NCI-H69 (cell line): ENCODE measurements at places on chromosomes 7 and 10.

DNA sequence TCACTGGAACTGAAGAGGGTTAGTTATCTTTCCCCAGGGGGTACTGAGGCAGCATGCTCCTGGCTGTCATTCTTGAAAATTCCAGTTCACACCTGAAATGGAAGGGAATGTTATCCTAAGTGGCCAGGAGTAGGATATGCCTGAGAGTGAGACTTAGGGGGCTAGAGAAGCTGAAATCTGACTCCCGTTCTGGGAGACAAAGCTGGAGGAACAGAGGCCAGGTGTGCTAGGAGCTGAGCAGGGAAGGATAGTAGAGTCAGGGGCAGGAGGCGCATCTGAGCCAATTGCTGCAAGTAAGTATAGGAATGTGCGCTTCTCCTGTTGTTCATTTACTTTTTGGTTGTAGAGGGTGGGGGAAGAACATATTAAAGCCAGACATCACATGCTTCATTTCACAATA is 58.1 kb upstream of the KIAA1217 start:
- no peak for DNase-seq

GRCh38 chr10:133094866-133095265 is 7.1 kb downstream of the ADGRA1 start:
- no peak for DNase-seq

- DNase-seq: no peak
Observed at GRCh38 chr10:45399113-45399512, 25.1 kb downstream of the ALOX5 start.

- DNase-seq: no peak
Observed at GRCh38 chr7:17144322-17144721, 154.1 kb upstream of the AHR start.

DNA sequence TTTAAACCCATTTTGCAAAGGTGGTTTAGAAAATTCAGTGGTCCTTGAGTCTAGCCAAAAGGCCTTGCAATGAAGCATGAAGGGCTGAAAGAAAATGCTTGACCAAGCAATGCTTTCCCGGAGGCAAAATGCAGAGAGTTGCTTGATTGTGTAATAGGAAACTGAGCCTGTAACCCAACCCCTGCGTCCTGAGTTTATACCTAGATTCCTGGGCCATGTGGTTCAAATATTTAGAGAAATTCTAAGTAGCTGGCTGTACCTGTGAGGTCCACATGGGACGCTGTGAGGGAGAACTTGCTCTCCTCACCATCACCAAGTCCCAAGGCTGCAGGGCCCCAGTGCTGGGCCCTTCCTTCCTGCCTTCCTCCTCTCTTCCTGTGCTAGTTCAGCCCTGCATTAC is 45.7 kb downstream of the CXCL12 start:
- DNase-seq: no peak

DNA sequence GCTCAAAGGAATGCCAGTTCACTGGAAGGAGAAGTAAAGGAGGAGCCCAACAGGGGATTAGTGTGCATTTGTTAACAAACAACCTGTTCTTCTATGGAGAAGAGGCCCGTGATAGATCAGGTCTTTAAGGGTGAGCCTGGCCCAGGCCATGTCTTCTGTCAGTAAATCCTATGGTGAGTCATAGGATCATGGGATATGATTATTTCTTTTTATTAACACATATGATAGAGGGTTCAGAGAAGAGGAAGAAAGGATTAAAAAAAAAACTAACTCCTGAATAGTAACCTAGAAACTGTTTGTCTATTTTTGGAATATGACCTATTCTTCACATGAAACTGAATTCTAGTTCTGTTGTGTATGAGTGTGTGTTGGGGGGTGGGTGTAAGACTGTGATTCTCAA is 70.4 kb downstream of the GPR158 start:
- no peak for DNase-seq

- DNase-seq: peak; percentile 88
Observed at GRCh38 chr7:95927756-95928155, 155.4 kb downstream of the DYNC1I1 start.

GRCh38 chr7:27518561-27519350 is 143.9 kb downstream of the HIBADH start:
- DNase-seq: no peak

- DNase-seq: no peak
Observed at GRCh38 chr10:80555415-80555814, 17.7 kb downstream of the SH2D4B start.

DNA sequence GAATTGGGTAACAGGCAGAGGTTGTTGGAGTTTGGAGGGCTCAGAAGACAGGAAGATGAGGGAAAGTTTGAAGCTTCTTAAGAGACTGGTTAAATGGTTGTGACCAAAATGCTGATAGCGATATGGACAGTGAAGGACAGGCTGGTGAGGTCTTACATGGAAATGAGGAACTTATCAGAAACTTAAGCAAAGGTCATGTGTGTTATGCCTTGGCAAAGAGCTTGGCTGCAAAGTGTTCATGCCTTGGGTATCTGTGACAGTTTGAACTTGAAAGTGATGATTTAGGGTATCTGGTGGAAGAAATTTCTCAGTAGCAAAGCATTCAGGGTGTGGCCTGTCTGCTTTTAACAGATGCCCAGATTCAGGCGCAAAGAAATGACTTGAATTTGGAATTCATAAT is 64.5 kb upstream of the EEPD1 start:
- no peak for DNase-seq

GRCh38 chr10:1115607-1115955 is 59.4 kb downstream of the WDR37 start:
- no peak for DNase-seq

DNA sequence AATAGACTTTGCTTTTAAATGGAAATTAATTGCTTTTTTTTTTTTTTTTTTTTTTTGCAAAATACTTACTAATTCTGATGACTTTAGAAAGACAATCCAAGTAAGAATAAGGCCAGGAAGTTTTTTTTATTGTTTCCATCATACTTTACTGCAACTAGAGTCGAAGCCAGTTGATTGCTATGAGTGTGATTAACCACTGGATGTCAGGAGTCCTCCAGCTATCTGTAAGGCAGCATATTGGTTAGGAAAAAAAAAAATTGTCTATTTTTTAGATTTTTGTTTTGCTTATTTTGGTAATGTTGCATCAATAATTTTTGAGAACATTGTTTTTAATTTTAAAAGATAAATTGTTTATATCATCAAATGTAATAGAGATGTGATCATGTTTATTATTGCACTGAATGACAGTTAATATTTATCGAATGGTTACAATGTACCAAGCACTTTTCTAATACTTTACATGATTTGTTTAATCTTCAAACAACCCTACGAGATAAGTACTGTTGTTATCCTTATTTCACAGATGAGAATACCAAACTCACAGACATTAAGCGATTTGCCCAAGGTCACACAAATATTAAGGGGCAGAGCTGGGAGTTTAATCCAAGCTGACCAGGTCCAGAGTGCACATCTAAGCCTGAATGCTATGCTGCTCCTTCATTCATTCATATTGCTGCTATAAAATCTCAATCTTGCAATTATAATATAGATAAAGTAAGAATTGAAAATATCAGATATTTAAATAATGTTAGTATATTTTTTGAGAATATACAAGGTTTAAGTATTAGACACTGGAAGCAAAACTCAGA is 19.9 kb upstream of the LMOD2 start:
- DNase-seq: peak; percentile 67

- peak; percentile 82 for DNase-seq
Observed at GRCh38 chr10:63573068-63573697, 52.0 kb downstream of the REEP3 start.

DNA sequence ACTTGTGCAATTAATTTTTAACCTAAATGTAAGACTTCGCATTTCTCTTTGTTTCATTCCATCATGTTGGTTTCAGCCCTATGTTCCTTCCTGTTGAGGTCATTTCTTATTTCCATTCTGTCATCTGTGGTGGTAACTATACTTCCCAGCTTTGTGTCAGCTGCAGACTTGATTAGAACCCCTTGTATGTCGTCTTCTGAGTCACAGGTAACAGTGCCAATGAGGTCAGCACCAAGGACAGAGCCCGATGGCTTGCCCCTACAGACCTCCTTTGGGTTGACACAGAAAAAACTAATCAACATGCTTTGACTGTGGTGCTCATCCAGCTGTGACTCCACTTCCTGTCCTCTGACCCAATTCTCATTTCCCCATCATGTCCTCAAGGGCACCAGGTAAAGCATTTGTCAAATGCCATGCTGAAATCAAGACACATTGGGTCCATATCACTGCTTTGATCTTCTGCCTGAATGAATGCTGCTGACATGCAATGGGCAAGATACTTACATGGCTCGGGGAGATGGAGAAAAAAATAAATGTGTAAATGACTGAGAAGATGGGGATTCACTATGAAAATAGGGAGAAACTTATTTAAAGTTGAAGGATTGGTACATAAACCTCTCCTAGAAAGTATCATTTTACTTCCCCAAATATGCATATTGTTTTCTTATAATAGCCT is 25.6 kb upstream of the CRTAC1 start:
- DNase-seq: no peak
